ENCODE measurements at places on chromosomes 2 and 18. TPM values are rescaled to one million over a fixed set of nuclear protein-coding genes. Genes with fewer than 3 reads are reported as not detected.

DOK6 gene
- total RNA-seq: not detected

SERPINB10 gene
- not detected for total RNA-seq

ZNF396 gene
- total RNA-seq: 0.53 TPM

EML4 gene
- total RNA-seq: 23.5 TPM

SLC30A3 gene
- total RNA-seq: 0.11 TPM

KCNS3 gene
- total RNA-seq: 2.6 TPM

KLHL30 gene
- total RNA-seq: not detected

GRCh38 chr2:86301009-86301408 lies 36.4 kb downstream of the REEP1 start:
- no peak for DNase-seq

GRCh38 chr18:66548747-66549146 lies 55.1 kb downstream of the CDH19 start:
- DNase-seq: no peak

DNA sequence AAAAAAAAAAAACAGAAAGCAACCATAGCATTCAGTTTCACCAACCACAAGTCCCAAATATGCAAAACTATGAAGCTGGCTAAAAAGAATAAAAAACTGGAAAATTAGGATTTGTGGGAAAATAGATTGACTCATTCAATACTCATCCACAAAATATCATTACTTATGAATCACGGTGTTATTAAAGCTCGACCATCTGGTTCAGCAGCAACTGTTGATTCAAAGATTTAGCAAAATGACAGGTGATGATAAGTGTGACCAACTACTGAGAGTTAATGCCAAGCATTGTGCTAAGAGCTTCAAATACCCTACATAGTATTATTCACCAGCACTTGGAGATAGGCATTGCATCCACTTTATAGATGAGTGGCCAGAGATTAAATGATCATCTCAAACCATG lies 26.2 kb upstream of the XDH start:
- no peak for DNase-seq

GRCh38 chr18:54743605-54743995 lies 84.7 kb upstream of the RAB27B start:
- DNase-seq: no peak

GRCh38 chr2:40302751-40303325 lies 149.1 kb downstream of the SLC8A1 start:
- no peak for DNase-seq

- no peak for DNase-seq
These were observed 849.1 kb downstream of the CNTNAP5 start for GRCh38 chr2:124874219-124874618.

GRCh38 chr2:64029116-64029665 lies 10.0 kb upstream of the VPS54 start:
- DNase-seq: no peak

GRCh38 chr2:48482769-48483168 lies 47.2 kb upstream of the STON1 start:
- DNase-seq: peak; percentile 54

DNA sequence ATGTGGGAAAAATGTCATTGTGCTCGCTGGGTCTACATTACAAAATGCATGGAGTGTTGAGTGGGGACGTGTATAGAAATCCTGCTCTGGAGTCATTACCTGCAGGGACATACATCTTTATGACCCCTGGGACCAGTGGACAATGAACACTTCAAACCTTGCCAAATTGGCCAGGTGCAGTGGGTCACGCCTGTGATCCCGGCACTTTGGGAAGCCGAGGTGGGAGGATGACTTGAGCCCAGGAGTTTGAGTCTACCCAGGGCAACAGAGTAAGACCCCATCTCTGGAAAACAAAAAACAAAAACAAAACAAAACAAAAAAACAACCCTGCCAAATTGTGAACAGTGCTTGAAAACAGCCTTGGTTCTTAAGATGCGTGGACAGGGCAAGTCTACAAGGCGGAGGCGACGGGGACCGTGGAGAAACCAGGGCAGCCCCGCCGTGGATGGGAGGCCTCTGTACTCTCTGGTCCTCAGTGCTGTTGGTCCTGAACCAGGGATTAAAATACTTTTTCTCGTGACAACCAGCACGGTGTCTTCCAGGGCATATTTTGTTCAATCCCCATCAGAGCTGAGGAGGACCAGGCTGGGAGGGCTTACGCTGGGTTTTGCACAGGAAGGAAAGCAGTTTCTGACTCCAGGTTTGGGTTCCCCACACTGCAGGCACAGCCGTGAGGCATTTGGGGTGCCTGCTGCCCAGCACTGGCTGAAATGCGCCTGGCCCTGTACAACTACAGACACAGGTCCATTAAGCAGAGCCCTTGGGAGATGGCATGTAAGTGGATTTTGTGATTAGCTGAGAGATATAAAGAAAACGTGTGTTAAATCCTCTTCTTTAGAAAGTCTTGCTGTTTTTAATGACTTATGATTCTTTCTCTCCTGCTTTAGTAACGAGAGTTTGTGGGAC lies 13.7 kb downstream of the COLEC11 start:
- DNase-seq: no peak

DNA sequence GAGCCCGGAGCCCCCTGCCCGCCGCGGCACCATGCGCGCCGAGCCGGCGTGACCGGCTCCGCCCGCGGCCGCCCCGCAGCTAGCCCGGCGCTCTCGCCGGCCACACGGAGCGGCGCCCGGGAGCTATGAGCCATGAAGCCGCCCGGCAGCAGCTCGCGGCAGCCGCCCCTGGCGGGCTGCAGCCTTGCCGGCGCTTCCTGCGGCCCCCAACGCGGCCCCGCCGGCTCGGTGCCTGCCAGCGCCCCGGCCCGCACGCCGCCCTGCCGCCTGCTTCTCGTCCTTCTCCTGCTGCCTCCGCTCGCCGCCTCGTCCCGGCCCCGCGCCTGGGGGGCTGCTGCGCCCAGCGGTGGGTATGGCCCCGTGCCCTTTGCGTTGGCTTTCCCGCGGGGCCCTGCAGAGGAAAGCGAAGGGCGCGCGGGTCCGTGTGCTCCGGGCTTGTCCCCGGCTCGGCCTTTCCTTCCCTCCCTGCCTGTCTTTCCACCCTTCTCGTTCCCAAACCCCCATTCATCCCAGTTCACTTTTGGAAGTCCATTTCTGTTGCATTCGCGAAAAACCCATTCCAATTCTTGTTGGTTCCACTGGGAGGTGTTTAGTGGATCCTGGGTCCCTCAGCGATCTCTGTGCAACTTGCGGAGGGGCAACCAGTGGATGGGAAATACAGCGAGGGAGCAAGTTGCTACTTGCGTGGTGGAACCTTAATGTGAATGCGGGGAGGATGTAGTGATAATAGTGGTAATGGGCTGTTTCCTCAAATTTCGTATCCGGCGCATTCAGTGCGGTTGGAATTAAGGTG lies 599 bp downstream of the ADAM23 start:
- no peak for DNase-seq

GRCh38 chr2:85501248-85501647 lies 37.7 kb upstream of the MAT2A start:
- DNase-seq: no peak

DNA sequence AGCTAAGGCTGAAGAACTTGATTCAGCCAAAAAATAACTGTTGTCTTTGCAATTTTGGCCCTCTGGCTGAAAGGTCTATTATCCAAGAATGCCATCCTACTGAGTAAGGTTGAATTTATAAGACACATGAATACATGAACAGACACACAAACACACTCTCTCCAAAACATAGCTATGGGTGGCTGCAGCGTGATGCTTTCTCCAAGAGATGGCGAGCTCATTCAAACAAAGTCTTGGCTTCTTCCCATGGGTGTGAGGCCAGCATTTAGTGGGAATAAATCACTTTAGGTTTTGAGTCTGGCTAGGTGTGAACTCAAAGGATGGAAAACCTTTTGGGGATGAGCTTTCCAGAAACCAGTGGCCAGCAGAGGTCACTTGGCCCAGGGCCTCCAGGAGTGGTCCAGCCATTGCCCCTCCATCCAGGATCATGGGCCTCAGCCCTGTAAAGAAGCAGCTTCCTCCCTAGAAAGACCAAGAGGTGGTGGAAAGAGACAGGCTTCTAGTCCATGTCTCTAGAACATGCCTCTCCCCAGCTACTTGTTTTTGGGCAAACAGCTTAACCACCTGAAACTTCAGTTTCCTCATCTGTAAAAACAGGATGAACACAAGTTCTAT lies 11.0 kb upstream of the OSR1 start:
- no peak for DNase-seq

GRCh38 chr2:62320657-62321357 lies 124.9 kb downstream of the B3GNT2 start:
- DNase-seq: no peak

DNA sequence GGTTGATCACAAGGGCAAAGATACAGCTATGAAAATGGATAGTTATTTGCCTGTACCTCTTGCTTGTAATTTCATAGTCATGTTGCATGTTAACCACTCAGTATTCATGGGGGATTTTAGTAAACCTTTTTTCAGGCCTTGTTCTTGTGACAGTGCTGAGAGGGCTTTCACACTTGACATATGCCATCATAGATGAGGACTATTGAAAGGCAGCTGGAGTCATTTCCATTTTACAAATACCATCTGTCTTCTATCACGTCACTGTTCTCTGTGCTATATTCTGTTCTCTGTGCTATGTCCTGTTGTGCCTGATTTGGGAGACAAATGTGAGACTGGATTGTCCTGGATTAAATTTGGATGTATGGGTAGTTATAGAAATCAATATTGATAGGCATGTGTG lies 131.7 kb downstream of the LYPD6B start:
- no peak for DNase-seq

GRCh38 chr2:173159791-173160463 lies 84.3 kb downstream of the MAP3K20 start:
- DNase-seq: peak; percentile 8
